ENCODE measurements at places on chromosomes 11 and 22.
A peak's percentile ranks its signal among the peaks of the same experiment; 100 is the strongest.

- peak; percentile 91 for DNase-seq
Measured at GRCh38 chr11:118156531-118157185, 4.0 kb upstream of the SCN4B start.

DNA sequence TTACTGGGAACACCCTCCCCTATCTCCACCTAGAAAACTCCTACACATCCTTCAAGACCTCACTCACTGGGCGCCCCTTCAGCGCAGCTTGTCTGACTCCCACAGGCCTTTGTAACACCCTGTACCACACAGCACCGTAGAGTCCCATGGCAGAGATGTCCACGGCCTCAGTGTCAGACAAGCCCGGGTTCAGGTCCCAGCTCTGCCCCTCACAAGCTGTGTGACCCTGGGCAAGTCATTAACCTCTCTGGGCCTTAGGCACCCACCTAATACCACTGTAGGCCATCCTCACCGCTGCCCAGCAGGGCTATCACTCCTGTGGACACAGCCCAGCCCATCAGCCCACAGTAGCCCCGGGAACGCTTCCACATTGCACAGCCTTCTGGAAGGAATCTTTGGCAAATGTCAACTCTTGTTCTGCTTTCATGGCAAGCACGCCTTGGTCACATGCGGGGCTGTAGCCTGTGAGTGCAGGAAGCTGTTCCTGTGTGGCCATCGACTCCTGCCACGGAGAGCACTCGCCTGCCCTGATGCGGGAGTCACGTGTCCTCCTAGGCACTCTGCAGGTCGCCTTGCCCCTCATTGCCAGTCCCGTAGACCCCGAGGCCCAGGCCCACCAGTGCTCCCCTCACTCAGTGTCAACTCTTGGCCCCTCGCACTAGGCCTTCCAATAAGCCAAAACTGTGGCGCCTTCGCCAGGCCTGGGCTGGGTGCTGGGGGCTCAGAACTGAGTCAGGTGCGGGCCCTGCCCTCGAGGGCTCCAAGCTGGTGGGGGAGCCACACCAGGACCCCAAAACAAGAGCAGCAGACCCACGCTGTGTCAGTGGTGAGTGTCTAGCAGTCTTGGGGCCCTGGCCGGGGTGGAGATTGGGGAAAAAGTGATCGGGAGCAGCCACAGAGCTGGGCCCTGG lies 32.9 kb upstream of the RFPL3 start:
- DNase-seq = no peak

GRCh38 chr11:10450462-10451425 lies 4.3 kb upstream of the AMPD3 start:
- peak; percentile 90 for DNase-seq

GRCh38 chr11:67436459-67437081 lies 912 bp downstream of the PTPRCAP start:
- DNase-seq = no peak

DNA sequence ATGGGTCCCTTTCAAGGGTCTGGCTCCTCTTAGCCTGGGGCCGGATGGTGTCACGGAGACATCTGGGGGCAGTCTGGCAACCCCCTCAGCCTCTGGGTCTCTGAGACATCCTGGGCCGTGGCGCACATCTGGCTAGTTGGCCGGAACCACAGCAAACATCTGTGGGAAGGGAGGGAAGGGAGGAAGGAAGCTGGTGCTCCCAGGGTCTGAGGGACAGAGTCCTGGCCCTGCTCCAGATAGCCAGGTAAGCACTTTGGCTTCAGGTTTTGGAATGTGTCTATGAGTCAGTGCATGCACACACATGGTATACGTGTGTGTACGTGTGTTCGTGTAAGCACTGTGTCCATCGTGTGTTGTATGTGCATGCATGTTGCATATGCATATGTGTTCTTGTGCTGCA lies 225.1 kb downstream of the MN1 start:
- DNase-seq = no peak

DNA sequence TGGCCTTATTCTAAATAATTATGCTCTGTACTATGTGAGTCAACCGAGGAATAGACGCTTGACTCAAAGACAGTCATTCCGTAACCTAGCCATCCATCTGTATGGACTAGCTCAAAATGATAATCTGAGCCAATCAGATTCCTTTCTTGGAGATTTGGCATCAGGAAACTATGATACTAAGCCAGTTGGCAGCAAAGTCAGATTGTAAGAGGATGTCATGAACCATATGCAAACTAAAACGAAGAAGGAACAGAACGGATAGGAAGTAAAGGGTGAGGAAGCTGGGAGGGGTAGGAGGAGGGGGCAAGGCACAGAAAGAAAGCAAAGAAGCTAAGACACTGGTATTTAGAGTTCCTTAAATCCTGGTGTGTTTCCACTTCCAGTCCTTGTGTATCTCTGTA lies 10.7 kb upstream of the SESN3 start:
- no peak for DNase-seq

GRCh38 chr11:119316729-119317591 lies at the start of gene MCAM:
MCAM (minus strand) TSS chr11:119317130; CDS start chr11:119317101, 29 bp downstream.
- DNase-seq = peak; percentile 92

DNA sequence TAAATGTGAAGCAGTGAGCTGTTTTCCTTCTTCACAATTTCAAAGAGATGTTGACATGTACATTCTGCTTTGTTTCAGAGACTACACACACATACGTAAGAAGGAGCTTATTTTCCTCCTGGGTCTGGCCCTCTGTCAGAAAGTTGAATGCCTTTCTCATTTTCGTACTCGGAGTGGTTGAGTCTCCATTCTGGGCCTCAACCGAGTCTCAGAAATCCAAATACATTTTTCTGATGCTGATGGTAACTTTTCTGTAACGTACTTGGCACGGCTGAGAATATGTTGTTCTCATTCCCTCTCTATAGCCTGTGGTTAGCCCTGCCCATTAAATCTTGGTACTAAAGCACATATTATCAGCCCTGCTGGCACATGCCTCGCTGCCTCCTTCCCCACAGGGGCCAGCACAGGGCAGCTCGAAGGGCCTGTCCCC lies 25.3 kb downstream of the PARVA start:
- no peak for DNase-seq

- DNase-seq = peak; percentile 92
Measured at GRCh38 chr11:65416341-65416824, 6.2 kb upstream of the NEAT1 start.

GRCh38 chr11:125941267-125941618 lies 4.6 kb upstream of the VSIG10L2 start:
- DNase-seq = no peak

GRCh38 chr11:60910711-60911380 lies 3.1 kb upstream of the TMEM109 start:
- DNase-seq = no peak

- no peak for DNase-seq
Measured at GRCh38 chr11:78220218-78221157, 31.8 kb downstream of the USP35 start.

- no peak for DNase-seq
Measured at GRCh38 chr11:105799728-105800462, 190.0 kb downstream of the GRIA4 start.

GRCh38 chr11:20127671-20128527 lies 32.4 kb downstream of the DBX1 start:
- peak; percentile 44 for DNase-seq

DNA sequence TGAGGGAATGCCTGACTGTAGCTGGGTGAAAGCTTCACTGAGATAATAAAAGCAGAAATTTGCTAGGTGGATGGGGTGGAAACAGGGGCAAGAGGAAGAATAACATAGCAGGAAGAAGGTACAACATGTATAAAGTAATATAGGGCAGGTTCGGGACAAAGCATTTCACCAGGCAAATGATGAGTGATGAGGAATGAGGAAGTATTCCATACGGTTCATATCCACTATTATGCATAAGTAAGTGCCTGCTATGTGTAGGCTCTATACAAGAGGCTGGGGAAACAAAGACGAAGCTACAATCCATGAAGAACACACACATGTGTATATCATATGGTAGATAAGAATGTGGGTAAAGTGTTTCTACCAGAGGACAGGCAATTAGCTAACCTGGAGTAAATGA lies 7.9 kb downstream of the NDUFC2 start:
- DNase-seq = no peak

GRCh38 chr11:114846416-114846791 lies 168.1 kb downstream of the NXPE2 start:
- DNase-seq = peak; percentile 35

- peak; percentile 24 for DNase-seq
Measured at GRCh38 chr11:898143-898511, 12.5 kb downstream of the CHID1 start.
